Brain microvascular endothelial cell (primary cell): ENCODE measurements at places on chromosomes 4 and X.
A peak's percentile ranks its signal among the peaks of the same experiment; 100 is the strongest.

- DNase-seq = no peak
Observed at GRCh38 chr4:102541697-102542096, 40.5 kb downstream of the NFKB1 start.

GRCh38 chr4:104436542-104436941 lies 58.2 kb downstream of the CXXC4 start:
- DNase-seq = no peak

GRCh38 chrX:14235004-14235403 lies 205.3 kb upstream of the GEMIN8 start:
- DNase-seq = no peak

GRCh38 chr4:8547912-8548730 lies 32.1 kb upstream of the GPR78 start:
- DNase-seq = no peak

GRCh38 chr4:103887191-103887590 lies 167.4 kb upstream of the TACR3 start:
- DNase-seq = no peak

DNA sequence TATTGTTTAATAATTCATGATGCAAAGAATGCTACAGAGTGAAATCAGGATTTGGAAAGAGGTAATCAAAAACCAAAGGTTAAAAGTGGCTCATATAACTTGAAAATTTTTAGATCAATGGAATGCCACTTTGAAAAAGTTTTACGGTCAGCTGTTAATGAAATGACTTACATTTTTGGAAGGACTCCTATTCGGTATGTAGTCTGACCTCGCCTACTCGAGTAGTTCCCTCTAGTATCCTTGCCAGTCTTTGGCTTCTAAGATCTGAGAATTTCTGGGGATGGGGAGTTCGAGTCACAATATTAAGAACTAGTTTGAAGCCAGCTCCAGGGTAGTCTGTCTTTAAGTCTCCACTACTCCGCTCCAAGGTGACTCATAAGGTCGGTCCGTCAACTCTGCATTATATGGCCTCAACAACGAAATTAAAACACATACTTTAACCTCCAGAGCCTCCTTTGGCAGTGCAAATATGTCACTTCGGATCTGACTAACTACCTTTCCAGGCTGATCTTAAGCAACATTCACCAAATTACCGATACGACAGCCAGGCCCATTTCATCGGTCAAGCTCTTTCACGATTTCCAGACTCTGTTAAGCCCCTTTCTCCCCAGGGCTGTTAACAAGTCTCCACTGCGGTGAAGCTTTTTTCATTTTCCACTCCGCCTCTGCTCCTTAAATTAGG lies 733 bp upstream of the NAA15 start:
- DNase-seq = peak; percentile 62

GRCh38 chr4:44725726-44726037 lies 674 bp downstream of the GNPDA2 start:
- no peak for DNase-seq

DNA sequence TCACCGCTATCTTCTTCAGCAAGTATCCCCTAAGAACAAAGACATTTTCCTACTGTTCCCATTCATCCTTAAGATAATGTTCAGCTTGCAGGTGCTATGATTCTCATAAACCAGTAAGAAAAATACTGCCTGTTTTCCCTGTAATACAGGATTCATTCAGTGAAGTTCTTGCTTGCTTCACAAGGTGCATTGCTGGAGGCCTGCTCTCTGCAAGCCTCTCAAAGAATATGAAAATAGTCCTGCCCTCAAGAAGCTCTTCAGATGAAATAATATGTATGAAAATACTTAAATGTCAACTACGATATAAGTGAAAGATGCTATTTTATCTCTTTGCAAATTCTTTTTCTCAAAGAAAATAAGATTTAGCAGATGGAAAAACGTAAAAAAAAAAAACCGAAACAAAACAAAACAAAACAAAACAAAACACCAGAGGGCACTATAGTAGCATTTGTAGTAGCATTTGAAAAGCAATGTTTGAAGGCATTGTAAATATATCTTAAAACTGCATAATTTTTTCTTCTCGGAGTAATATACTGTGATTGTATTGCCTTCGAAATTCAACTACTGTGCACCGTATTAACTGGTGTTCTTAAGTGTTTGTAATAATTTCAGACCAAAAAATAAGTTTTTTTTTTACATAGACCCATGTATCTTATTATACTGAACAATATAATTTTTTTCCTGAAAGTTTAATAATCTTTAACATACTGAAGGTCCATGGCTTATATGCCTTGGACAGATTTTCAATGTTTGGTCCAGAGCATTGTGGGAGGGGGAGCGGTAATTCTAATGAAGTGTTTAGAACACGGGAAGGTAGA lies 26.0 kb downstream of the ADH4 start:
- no peak for DNase-seq

DNA sequence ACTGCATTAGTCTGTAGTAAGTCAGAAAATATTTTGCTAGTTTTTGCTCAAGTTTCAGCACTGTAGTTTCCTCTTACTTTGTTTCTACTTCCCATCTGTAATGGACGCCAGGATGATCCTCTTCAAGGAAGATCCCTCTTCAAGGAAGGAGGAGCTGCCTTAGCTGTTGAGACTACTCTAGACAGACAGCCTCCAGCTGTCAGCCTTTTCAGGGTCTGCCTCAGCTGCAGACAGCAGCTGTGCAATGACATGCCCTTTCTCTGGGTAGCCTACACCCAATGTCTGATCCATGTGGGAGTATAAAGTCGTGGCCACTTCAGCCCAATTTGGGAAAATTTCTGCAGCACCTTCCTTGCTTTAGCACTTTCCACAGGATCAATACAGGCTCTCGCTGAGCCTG lies 281.0 kb upstream of the MAOA start:
- DNase-seq = no peak

DNA sequence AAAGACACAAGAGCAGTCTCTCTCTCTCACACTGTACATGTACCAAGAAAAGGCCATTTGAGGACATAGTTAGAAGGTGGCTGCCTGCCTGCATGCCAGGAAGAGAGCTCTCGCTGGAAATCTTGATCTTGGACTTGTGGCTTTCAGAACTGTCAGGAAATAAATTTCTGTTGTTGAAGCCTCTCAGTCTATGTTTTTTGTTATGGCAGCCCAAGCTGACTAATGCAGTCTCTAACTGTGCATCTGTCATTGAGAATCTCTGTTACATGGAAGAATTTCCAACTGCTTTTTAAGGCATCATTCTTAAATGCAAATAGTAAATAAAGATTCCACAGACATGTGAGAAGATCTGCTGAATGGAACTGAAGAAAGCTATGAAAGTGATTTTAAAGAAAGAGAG lies 198.3 kb downstream of the PCDH10 start:
- DNase-seq = no peak

GRCh38 chr4:101952985-101953384 lies 162.5 kb downstream of the BANK1 start:
- no peak for DNase-seq

GRCh38 chr4:177573507-177573906 lies 131.3 kb upstream of the AGA start:
- DNase-seq = peak; percentile 39

- no peak for DNase-seq
Observed at GRCh38 chr4:146183209-146183608, 7.7 kb downstream of the LSM6 start.

DNA sequence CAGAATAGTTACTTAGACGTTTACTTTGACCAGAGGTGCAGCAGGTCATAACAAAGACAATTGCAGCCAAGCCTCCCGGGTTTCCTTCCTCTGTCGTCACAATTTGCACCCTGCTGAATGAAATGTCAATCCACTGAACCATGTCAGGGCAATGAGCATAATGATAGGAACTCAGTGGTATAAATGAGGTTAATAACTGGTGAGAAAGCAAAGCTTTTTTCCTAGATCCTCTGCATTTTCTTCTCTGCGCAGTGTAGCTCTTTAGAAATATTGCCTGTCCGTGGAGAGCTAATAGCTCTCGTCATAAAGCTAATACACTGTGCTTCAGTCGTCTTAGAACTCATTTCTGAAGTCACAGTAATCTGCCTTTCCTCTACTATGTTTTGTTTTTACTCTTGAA lies 1960.1 kb upstream of the ADGRL3 start:
- DNase-seq = no peak

DNA sequence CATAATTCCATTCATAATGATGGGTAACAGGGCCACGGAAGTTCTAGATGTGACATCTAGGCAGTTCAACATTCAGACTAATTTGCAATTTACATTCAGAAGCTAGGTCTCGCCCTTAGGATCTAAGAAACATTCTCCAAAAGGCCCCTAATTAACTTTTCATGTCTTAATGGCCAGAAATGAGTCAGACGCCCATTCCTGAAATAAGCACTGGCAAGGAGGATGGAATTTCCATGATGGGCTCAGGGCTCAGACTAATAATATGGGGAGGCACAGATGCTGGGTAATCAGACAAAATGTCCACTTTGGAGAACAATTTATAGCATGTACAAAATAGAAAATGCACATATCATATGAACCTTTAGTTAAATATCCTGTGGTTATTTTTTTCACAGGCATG lies 102.8 kb upstream of the RPS6KA3 start:
- DNase-seq = no peak

DNA sequence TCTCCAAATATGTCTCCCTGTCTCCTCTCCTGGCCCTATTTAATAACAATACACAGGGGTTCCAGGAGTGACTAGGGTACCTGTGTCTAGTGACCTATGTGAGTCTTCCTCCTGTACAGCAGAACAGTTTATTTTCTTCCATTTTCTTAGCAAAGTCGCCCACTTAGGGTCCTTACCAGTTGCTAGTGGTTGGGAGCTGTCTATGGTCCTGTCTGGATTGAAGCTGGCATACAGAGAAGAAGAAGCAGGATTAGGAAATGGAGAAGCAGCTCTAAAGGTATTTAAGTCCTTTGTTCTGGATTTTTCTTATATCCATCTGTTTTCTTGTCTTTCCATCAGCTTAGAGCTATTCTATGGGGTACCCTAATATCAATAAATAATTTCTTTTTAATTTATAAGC lies 587.1 kb upstream of the CPEB2 start:
- DNase-seq = peak; percentile 53

DNA sequence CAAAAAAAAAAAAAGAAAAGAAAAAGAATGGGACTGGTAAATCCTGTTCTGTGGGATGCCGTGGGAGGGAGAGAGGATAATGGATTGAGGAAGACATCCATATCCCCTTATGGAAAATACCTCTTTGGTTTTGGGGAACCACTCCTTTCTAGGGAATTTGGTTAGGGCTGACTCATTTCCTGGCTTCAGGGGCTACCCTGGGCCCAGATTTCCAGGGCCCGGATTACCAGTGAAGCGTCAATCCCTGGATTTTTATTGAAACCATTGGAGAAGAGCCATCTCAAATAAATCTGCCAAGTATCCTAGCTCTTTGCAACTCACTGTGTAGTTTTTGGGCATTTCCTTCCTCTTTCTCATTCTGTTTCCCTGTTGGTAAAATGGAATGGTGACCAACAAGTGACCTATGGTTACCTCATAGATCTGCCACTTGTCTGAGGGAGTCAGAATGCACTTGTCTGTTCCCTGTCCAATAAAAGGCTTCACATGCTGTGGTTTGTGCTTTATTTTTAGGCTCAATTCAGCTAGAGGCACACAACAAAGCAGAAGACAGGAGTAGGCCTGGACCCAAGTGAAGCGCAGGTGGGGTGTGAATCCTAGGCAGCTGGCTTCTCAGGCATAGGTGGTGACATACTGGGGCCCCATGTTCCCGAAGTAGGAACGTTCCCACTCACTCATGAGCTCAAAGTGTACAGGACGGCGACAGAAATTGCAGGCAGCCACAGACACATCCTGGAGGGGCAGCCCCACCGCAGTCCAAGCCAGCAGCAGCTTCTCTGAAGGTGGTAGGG lies 8.6 kb downstream of the APEX2 start:
- DNase-seq = no peak

- DNase-seq = peak; percentile 10
Observed at GRCh38 chrX:133776072-133776471, 209.3 kb downstream of the GPC3 start.

GRCh38 chr4:130288576-130288975 lies 1192.6 kb downstream of the C4orf33 start:
- DNase-seq = no peak

DNA sequence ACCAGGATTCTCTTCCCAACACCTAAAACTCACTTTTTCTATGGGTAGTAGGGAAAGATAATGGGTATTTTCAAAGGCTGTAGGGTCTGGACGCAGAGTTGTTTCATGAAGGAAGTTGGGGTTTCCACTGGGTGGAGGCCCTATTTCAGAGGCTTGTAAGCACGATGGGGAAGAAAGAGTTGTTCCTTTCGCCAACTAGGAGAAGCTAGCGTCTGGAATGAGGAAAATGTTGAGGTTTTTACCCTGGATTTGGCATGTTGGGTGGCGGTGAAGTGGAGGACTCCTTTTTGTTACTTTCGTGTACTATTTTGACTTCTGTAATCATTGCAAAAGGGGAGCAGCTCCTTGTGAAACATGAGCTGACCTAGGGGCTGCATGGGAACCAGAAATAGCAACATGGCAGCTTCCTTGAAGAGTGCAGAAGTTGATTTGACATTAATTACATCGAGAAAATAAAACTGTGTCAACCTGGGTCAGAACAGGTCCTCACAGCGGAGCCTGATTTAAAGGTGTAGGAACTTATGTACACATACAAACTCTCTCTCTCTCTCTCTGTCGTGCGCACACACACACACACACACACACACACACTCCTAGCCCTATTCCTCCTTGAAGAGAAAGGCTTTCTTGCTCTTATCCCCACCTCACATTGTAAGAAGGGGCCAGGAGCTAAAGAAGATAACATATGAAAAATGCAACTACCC lies 19.1 kb downstream of the VSIG4 start:
- no peak for DNase-seq

DNA sequence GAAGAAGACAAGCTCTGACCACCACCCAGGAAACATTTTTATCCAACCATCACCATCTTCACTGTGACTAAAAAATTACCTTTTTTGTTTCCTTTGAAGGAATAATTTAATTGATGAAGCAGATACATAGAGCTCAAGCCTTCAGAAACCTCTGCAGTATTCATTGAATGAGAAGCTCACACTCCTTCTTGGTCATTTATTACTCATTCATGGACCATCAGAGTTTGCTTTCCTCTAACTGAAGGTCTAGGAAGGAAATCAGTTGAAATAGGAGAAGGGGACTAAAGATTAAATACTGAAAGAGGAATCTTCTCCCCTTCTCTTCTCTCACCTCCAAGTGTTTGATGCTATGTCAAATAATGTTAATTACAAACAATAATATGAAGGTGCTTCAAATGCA lies 290.6 kb upstream of the KLF3 start:
- DNase-seq = no peak

DNA sequence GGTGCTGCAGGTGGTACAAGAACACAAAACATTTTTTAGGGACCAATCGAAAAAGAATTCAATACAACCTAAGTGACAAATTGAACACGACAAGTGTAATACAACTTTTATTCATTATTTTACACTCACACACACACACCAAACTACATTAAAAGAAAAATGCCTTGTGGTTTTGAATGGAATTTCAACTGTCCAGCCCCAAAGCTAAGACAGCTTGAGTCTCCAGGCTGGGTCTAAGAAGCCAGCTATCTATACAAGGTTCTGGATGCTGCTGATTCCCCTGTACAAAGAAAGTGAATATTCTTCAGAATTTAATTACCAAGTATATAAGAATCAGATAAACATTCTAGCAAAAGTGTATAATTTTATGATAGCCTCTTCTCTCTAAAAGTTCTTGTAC lies 118.2 kb downstream of the PPP3CA start:
- peak; percentile 25 for DNase-seq

- DNase-seq = no peak
Observed at GRCh38 chr4:87069037-87069742, 134.4 kb downstream of the AFF1 start.
